Caki2 (cell line): ENCODE measurements at places on chromosomes 13 and 19.

- DNase-seq: no peak
Observed at GRCh38 chr13:100039740-100040139, 49.2 kb upstream of the PCCA start.

GRCh38 chr19:49326165-49326704, 1.2 kb upstream of the SLC6A16 start:
- no peak for DNase-seq

- DNase-seq: no peak
Observed at GRCh38 chr13:76336889-76337844, 549.0 kb downstream of the KCTD12 start.

DNA sequence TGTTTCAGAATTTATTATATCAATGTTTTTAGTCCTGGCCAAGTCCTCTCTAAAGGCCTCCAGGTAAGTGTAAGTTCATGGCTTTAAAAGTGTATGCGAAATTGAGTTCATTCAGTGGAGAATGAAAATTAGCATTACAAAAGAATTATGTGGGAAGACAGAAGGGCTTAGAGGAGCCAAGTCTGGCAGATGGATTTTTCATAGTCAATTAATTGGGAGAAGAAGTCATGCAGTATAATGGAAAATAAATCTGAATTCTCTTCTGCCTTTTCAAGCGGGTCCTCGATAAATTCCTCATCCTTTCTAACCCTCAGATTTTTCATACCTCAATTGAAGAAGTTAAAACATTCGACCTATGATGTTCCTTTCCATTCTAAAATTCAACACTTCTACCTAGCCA, 394.2 kb downstream of the ITGBL1 start:
- no peak for DNase-seq

GRCh38 chr13:38361542-38362262, 12.1 kb downstream of the UFM1 start:
- DNase-seq: no peak

- DNase-seq: no peak
Observed at GRCh38 chr19:58355908-58356765, 2.8 kb upstream of the A1BG start.

DNA sequence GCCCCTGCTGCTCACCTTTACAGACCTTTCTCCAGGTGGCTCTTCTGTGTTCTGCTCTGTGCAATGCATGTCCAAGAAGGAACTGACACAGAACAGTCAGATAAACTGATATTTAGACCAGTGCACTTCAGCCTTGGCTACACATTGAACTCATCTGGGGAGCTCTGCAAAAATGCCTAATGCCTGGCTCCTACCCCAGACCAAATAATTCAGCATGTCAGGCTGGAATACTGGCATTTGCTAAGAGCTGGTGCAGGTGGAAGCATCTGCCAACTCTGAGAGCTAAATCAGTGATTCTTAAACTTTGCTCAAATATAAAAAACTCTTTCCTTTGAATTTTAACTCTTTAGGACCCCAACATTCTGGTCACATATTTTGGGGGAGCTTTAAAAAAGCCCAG, 118.2 kb upstream of the TSC22D1 start:
- DNase-seq: no peak

- DNase-seq: no peak
Observed at GRCh38 chr13:107475753-107476453, 739.4 kb downstream of the LIG4 start.

DNA sequence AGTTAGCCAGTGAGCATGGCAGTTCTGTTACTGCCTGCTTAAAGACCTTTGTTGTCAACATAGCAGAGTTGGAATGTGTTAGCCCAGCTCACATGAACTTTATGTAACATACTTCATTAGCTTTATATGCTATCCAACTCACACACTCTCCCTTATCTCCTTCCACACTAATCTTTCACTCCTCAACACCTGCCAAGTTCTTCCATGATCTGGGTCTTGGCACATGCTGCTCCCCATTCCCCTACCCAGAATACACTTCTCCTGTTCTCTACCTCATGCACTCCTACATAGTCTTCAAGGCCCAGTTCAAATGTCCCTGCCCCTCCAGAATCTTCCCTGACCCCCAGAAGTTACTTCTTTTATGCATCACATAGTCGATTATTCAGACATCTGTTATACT, 179.3 kb downstream of the KATNAL1 start:
- no peak for DNase-seq

DNA sequence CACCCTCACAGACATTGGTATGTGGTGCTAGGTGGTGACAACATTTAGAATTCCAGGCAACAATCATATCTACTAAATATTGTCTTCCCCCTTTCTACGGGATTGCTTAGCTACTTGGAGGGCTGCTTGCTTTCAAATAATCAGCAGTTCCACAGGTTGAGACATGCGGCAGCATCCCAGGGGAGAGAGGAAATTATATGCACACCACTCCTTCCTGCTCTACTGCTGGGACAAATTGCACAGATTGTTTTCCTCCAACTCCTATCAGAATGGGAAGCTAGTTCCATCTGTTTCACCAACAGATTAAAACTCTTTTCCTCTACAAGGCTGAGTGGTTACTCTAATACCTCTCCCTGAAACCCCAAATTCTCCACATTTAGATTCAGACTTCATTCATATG, 275.4 kb downstream of the DNAJC15 start:
- DNase-seq: no peak

- no peak for DNase-seq
Observed at GRCh38 chr13:25171170-25171516, 945 bp downstream of the AMER2 start.

GRCh38 chr19:31350693-31351055, 1.4 kb upstream of the TSHZ3 start:
- peak; percentile 14 for DNase-seq

DNA sequence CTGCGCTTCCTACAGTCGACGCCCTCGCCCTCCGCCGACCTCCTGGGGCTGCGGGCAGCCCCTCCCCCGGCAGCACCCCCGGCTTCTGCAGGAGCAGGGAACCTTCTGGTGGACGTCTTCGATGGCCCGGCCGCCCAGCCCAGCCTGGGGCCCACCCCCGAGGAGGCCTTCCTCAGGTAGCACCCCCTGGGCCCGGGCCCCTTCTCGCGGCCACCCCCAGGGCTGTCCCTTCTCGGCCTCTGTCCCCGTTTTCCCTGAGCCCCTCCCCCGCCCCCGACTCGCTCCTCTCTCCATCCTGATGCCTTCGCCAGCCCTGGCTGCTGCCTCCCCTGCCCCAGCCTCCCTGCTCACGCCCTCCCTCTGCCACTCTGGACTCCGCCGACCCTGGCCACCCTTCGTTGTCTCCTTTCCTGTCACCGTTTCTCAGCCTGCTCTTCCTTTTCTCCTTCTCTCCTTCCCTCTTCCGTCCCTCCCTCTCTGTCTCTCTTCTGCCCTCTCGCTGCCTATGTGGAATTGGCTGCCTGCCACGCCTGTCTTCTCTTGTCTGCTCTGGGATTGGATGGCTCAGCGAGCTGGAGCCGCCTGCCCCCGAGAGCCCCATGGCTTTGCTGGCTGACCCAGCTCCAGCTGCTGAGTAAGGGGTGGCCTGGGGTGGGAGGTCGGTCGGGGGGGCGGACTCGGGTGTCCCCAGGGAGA, 11.0 kb downstream of the FUZ start:
- DNase-seq: peak; percentile 93

GRCh38 chr13:57829496-57829895, 198.0 kb downstream of the PCDH17 start:
- no peak for DNase-seq

- DNase-seq: no peak
Observed at GRCh38 chr13:50676602-50677001, 166.9 kb downstream of the DLEU7 start.

DNA sequence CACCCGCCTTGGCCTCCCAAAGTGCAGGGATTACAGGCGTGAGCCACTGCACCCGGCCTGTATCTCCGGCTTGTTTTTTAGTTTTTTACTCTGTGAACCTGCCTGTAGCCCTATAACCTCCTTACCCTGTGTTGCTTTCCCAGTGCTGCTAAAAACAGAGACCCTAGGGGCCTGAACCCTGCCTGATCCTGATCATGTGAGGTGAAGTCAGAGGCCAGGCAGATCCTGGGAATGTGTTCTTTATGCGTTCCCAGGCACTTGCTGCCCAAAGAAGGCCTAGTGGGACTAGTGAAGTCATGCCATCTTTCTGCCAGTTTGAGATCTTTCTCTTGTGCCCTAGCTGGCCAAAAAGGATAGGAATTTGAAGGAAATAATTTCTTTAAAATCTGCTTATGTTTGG, 4.6 kb downstream of the UBA2 start:
- DNase-seq: no peak

DNA sequence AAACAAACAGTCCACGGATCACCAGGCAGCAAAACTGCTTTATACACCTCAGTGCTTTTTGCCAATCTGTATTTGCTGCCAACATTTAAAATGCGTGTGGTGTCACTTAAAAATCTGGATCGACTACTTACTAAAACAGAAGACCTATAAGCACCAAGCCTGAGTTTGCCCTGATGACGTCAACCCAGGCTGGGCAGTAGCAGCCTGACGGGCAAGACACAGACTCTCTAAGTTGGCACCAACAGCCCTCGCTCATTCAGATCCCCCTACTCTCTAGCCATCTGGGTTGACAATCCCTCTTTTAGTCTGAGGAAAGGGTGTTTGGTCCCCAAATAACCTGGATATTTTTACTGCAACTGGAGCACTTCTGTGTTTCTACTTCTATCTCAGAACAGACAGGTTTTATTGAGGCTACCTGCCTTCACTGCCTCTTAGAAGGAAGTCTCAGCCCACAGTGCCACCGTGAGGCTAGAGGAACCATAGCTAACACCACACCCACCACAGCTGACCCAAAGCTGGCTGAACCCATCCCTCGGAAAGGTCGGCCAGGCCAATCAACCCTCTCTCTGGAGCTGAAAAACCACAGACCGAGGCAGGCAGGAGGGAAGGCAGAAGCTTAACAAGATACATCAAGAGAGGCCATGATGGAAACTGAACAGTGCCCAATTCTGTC, 6.9 kb downstream of the SUGP2 start:
- no peak for DNase-seq

DNA sequence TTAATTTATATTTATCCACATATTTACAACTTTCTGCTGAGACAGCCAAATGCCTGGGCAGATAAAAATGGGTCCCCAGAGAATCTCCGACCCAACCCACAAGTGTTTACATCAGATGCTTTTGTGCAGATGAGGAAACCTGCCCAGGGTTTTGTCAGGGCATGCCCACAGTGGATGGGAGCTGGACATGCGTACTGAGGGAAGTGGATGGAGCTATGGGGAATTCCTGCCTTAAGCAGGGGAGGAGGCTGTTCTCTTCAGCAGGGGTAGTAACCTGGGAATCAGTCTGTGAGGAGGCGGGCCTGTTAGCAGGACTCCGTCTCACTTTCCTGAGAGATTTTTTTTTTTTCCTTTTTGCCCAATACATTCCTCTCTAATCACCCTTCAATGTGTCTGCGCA, 122.9 kb downstream of the RFC3 start:
- no peak for DNase-seq

GRCh38 chr19:15986701-15987100, 37.9 kb downstream of the OR10H4 start:
- DNase-seq: no peak
